Panc1 (cell line): ENCODE measurements at places on chromosomes 3 and 15. TPM values are rescaled to one million over a fixed set of nuclear protein-coding genes. Genes with fewer than 3 reads are reported as not detected.

STRA6 gene
- 1.1 TPM for total RNA-seq

RBP2 gene
- not detected for total RNA-seq

NR2F2 gene
- 53.7 TPM for total RNA-seq

CPN2 gene
- total RNA-seq = 0.08 TPM

ACAD11 gene
- total RNA-seq = 15.4 TPM

STARD9 gene
- total RNA-seq = 13.4 TPM

NUP210 gene
- total RNA-seq = 36.8 TPM

CPA3 gene
- not detected for total RNA-seq

STIMATE gene
- 15.7 TPM for total RNA-seq

CFAP92 gene
- 0.18 TPM for total RNA-seq

PPP1R14D gene
- 0.64 TPM for total RNA-seq

RAB6B gene
- total RNA-seq = 49.2 TPM

IL16 gene
- total RNA-seq = 1.0 TPM

GOLGA8S gene
- total RNA-seq = 0.15 TPM

SMC4 gene
- 160 TPM for total RNA-seq
